Activated CD8-positive, alpha-beta memory T cell treated with anti-CD3 and anti-CD28 coated beads, Interleukin-2, amount 10 ng/mL, durations not matched to agents 7 days and 5 days (primary cell): ENCODE measurements at places on chromosomes 3 and 15.

GRCh38 chr15:60297047-60297446 is 100.7 kb downstream of the ANXA2 start:
- H3K27ac ChIP-seq: no peak overlapping the region
- H3K4me3 ChIP-seq: no peak overlapping the region

DNA sequence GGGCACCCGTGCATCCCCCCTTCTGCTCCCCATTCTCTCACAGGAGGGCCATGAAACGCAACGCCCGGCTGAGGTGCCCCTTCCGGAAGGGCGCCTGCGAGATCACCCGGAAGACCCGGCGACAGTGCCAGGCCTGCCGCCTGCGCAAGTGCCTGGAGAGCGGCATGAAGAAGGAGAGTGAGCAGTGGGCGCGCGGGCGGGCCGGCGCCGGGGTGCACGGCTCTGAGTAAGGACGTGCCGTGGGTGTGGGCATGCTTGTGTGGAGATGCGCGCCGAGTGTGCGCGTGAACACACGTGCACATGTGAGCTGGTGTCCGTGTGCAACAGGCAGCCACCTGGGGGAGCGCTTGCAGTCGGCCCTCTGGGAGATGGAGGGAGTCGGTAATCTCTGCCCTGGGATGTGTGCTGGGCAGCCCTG is 28.1 kb downstream of the NR1I2 start:
- peak overlapping the region; percentile 60 for H3K27ac ChIP-seq
- H3K27me3 ChIP-seq: peaks cover 6% of the 10 kb centered on the region
- H3K4me1 ChIP-seq: peaks cover 14% of the 10 kb centered on the region

- no peaks in the 10 kb centered on the region for H3K27me3 ChIP-seq
- H3K4me3 ChIP-seq: no peak overlapping the region
- H3K27ac ChIP-seq: no peak overlapping the region
- peaks cover 18% of the 10 kb centered on the region for H3K36me3 ChIP-seq
Observed at GRCh38 chr3:33664195-33664594, 53.9 kb downstream of the CLASP2 start.

GRCh38 chr15:95520511-95520910 is 810.0 kb upstream of the NR2F2 start:
- H3K36me3 ChIP-seq: no peaks in the 10 kb centered on the region
- DNase-seq: no peak
- H3K27ac ChIP-seq: no peak overlapping the region
- no peaks in the 10 kb centered on the region for H3K4me1 ChIP-seq
- H3K4me3 ChIP-seq: no peak overlapping the region

- DNase-seq: no peak
- peaks cover 7% of the 10 kb centered on the region for H3K4me1 ChIP-seq
- H3K27me3 ChIP-seq: no peaks in the 10 kb centered on the region
- no peaks in the 10 kb centered on the region for H3K36me3 ChIP-seq
- H3K27ac ChIP-seq: no peak overlapping the region
Observed at GRCh38 chr3:52174896-52175295, 20.7 kb upstream of the POC1A start.

- H3K4me3 ChIP-seq: peak overlapping the region; percentile 8
Observed at GRCh38 chr3:71262364-71263265, 320.9 kb downstream of the FOXP1 start.

- no peaks in the 10 kb centered on the region for H3K36me3 ChIP-seq
- no peak overlapping the region for H3K4me3 ChIP-seq
- peak; percentile 73 for DNase-seq
- H3K4me1 ChIP-seq: peaks cover 34% of the 10 kb centered on the region
- no peaks in the 10 kb centered on the region for H3K27me3 ChIP-seq
- H3K27ac ChIP-seq: peak overlapping the region; percentile 77
Observed at GRCh38 chr3:153138276-153139210, 23.5 kb upstream of the RAP2B start.

DNA sequence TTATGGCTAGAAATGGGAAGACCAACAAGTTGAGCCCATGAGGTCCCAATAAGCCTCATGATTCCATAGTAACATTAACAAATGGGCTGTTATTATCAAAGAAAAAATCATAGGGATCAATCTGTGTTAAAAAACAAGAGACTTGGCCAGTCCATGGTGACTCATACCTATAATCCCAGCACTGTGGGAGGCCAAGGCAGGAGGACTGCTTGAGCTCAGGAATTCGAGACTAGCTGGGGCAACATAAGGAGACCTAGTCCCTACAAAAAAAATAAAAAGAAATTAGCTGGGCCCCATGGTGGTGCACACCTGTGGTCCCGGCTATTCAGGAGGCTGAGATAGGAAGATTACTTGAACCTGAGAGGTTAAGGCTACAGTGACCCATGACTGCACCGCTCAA is 124.8 kb downstream of the DMXL2 start:
- no peak for DNase-seq
- no peaks in the 10 kb centered on the region for H3K4me1 ChIP-seq
- no peaks in the 10 kb centered on the region for H3K36me3 ChIP-seq
- no peaks in the 10 kb centered on the region for H3K27me3 ChIP-seq

DNA sequence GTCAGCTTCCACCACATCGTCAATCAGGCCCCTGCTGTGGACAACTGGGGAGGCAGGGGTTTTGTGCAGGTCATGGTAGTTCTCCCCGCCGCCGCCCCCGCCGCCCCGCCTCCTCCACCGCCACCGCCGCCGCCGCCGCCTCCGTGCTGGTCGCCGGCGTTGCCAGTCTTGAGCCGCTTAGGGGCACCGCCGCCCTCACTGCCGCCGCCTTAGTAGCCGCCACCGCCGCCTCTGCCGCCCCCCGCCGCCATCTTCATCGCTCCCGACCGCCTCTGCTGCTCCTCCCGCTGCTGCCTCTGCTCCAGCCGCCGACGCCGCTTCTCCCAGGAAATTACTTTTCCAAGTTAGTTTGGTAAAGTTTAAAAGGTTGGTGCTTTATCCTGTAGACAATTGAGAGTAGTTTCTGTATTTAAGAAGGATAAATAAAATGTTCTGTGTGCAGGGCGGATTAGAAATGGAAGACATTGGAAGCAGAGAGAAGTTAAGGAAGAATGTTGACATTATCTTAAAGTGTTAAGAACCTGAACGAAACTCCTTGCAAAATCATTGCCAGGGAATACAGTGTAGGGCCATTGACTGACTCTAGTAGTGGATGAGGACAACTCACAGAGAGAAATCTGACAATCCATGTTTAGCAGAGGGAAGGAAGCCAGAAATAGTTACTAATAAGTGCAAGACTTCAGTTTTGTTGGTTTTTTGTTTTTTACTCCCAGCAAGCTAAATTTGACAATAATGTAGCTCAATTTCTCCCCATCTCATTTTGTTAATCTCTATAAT is 53.0 kb upstream of the GOLGA8A start:
- H3K27ac ChIP-seq: no peak overlapping the region
- DNase-seq: no peak
- peaks cover 9% of the 10 kb centered on the region for H3K4me1 ChIP-seq
- peaks cover 12% of the 10 kb centered on the region for H3K36me3 ChIP-seq

GRCh38 chr3:78846718-78847117 is 921.1 kb downstream of the ROBO1 start:
- H3K4me1 ChIP-seq: no peaks in the 10 kb centered on the region
- H3K27me3 ChIP-seq: no peaks in the 10 kb centered on the region

DNA sequence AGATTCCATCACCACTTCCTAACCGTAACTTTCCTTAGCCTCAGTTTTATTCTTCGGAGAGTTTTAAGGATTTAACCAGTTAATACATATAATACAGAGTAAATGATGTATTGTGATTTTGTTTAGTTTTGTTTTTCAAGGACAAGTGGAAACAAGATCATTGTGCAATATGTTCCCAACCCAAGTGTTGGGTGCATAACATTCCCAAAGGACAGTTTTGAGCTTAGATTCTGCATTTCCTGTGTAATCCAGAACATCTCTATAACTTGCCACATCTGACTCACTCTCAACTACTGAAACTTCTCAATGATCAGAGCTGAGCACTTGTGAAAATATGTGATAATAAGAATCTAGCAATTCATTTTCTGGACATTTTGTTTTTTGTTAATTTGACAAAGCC is 466.1 kb upstream of the PPP2R3A start:
- DNase-seq: no peak
- H3K36me3 ChIP-seq: no peaks in the 10 kb centered on the region
- H3K27me3 ChIP-seq: peaks cover 2% of the 10 kb centered on the region
- no peaks in the 10 kb centered on the region for H3K4me1 ChIP-seq
- no peak overlapping the region for H3K27ac ChIP-seq

DNA sequence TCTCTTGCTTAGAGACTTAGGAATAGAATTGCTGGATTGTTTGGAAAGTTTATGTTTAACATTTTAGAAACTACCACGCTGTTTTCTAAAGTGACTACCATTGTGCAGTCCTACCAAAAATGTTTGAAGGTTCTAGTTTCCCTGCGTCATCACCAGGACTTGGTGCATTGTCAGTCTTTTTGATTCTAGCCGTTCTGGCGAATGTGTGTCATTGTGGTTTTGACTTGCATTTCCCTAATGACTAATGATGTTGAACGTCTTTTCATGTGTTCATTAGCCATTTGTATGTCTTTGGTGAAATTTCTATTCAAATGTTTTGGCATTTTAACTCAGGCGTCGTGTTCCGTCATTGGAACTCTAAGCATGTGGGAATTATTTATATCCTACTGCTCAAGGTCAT is 58.0 kb downstream of the CHD2 start:
- peaks cover 30% of the 10 kb centered on the region for H3K4me1 ChIP-seq
- H3K27ac ChIP-seq: peak overlapping the region; percentile 70
- peaks cover 84% of the 10 kb centered on the region for H3K36me3 ChIP-seq
- no peak overlapping the region for H3K4me3 ChIP-seq
- no peaks in the 10 kb centered on the region for H3K27me3 ChIP-seq

- no peaks in the 10 kb centered on the region for H3K27me3 ChIP-seq
- peaks cover 20% of the 10 kb centered on the region for H3K4me1 ChIP-seq
- H3K36me3 ChIP-seq: peaks cover 7% of the 10 kb centered on the region
- DNase-seq: no peak
- H3K4me3 ChIP-seq: no peak overlapping the region
- H3K27ac ChIP-seq: no peak overlapping the region
Observed at GRCh38 chr3:172286548-172287148, 161.6 kb downstream of the GHSR start.

- no peak overlapping the region for H3K4me3 ChIP-seq
- no peaks in the 10 kb centered on the region for H3K36me3 ChIP-seq
- DNase-seq: no peak
Observed at GRCh38 chr3:29972320-29972993, 633.9 kb upstream of the TGFBR2 start.

DNA sequence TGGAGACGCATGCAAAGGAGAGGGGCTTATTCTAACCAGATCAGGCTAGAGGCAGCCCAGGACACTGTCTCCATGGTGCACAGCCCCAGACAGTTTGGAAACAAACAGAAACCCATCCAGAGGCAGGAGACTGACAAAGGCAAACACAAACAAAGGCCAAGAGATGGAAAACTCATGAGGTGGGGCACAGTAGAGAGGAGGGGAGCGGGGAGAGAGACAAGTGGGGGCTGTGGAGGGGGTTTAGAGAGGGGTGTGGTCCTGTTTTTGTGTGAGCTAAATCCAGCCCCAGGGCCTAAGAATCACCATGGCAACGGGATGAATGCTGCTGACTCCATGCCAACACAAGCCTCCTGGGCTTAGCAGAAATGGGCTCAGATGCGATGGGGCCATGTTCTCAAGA is 32.3 kb downstream of the PARP16 start:
- H3K27ac ChIP-seq: no peak overlapping the region
- peaks cover 5% of the 10 kb centered on the region for H3K4me1 ChIP-seq
- DNase-seq: no peak

- no peaks in the 10 kb centered on the region for H3K27me3 ChIP-seq
- H3K4me1 ChIP-seq: no peaks in the 10 kb centered on the region
- DNase-seq: no peak
- no peaks in the 10 kb centered on the region for H3K36me3 ChIP-seq
Observed at GRCh38 chr3:146125951-146126350, 35.0 kb downstream of the PLOD2 start.

- no peaks in the 10 kb centered on the region for H3K27me3 ChIP-seq
- H3K4me1 ChIP-seq: peaks cover 17% of the 10 kb centered on the region
- no peak overlapping the region for H3K4me3 ChIP-seq
- no peak for DNase-seq
- no peak overlapping the region for H3K27ac ChIP-seq
- peaks cover 4% of the 10 kb centered on the region for H3K36me3 ChIP-seq
Observed at GRCh38 chr3:183227586-183227985, 25.5 kb upstream of the B3GNT5 start.

GRCh38 chr3:170003881-170004356 is 33.9 kb upstream of the GPR160 start:
- peaks cover 2% of the 10 kb centered on the region for H3K27me3 ChIP-seq
- H3K4me1 ChIP-seq: peaks cover 34% of the 10 kb centered on the region
- peaks cover 10% of the 10 kb centered on the region for H3K36me3 ChIP-seq
- no peak overlapping the region for H3K4me3 ChIP-seq
- no peak overlapping the region for H3K27ac ChIP-seq

GRCh38 chr3:101623656-101624055 is 49.7 kb downstream of the PCNP start:
- H3K27ac ChIP-seq: no peak overlapping the region
- no peak overlapping the region for H3K4me3 ChIP-seq
- DNase-seq: no peak
- no peaks in the 10 kb centered on the region for H3K27me3 ChIP-seq
- H3K4me1 ChIP-seq: no peaks in the 10 kb centered on the region

- H3K4me1 ChIP-seq: peaks cover 16% of the 10 kb centered on the region
- H3K36me3 ChIP-seq: peaks cover 2% of the 10 kb centered on the region
- DNase-seq: no peak
- peak overlapping the region; percentile 81 for H3K27ac ChIP-seq
- H3K27me3 ChIP-seq: peaks cover 43% of the 10 kb centered on the region
- peak overlapping the region; percentile 85 for H3K4me3 ChIP-seq
Observed at GRCh38 chr3:58236527-58237237, 910 bp upstream of the ABHD6 start.

GRCh38 chr15:68653031-68653635 is 74.3 kb downstream of the CORO2B start:
- H3K4me1 ChIP-seq: no peaks in the 10 kb centered on the region
- no peak overlapping the region for H3K4me3 ChIP-seq

GRCh38 chr3:30314757-30315325 is 291.6 kb upstream of the TGFBR2 start:
- peaks cover 4% of the 10 kb centered on the region for H3K4me1 ChIP-seq
- no peak overlapping the region for H3K4me3 ChIP-seq
- no peaks in the 10 kb centered on the region for H3K36me3 ChIP-seq
- no peaks in the 10 kb centered on the region for H3K27me3 ChIP-seq
- no peak for DNase-seq
- no peak overlapping the region for H3K27ac ChIP-seq

- no peaks in the 10 kb centered on the region for H3K36me3 ChIP-seq
- DNase-seq: no peak
- H3K27me3 ChIP-seq: no peaks in the 10 kb centered on the region
- H3K4me1 ChIP-seq: no peaks in the 10 kb centered on the region
- no peak overlapping the region for H3K27ac ChIP-seq
Observed at GRCh38 chr3:65344444-65344843, 656.6 kb upstream of the ADAMTS9 start.

DNA sequence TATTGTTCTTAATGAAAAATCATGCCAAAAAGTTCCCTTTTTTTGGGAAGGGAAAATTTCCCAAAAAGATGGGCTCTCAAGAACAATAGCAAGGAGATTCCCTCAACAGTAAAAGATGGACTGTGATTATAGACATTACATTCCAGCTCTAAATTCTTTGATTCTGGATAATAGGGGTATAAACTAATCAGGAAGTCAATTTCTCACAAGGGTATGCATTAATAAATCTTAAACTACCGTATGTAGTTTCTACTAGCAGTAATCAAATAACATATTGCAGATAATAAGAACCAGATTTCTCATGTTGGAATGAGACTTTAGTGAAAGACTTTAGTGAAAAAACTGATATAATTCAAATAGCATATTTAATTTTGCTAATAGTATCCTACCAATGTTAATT is 144.8 kb upstream of the PTPRG start:
- DNase-seq: no peak
- no peaks in the 10 kb centered on the region for H3K4me1 ChIP-seq
- no peaks in the 10 kb centered on the region for H3K36me3 ChIP-seq
- H3K27me3 ChIP-seq: no peaks in the 10 kb centered on the region
- no peak overlapping the region for H3K4me3 ChIP-seq
- no peak overlapping the region for H3K27ac ChIP-seq
